ENCODE measurements at places on chromosomes 16 and 17.

DNA sequence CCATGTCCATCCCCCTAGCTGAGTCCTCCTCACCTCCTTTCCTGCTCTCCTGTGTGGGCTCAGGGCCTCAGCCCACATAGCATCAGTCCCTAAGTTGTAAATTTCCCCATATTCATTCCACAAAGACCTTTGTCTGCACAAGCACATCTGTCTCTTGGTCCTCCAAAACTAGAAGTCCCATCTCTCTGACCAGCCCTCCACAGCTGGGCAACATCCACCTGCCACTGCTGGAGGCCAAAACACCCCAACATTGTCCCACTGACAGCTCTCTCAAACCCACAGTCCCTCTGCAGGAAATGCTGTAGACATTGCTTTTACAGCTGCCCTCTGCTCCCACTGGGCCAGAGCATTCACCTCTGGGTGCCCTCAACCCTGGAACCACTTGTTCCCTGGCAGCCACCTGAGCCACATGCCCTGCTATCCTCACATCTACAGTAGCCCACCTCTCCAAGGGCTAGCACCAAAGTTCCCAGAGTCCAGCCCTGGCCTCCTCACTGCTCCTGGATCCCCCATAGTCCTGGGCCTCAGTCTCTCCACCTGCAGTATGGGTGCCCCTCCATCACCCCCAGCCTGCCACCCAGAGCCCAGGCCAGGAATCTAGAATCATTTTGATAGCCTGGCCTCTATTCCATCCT lies 1722.7 kb downstream of the TP53TG3F start:
- DNase-seq: no peak

- peak; percentile 92 for DNase-seq
These were observed 30.8 kb downstream of the USP10 start for GRCh38 chr16:84730406-84731106.

GRCh38 chr17:44804302-44805089 lies 25.6 kb downstream of the GJC1 start:
- DNase-seq: no peak

GRCh38 chr17:42133461-42134041 lies 10.9 kb downstream of the HSPB9 start:
- no peak for DNase-seq

- DNase-seq: no peak
These were observed 2.0 kb downstream of the HOXB8 start for GRCh38 chr17:48612854-48613691.

- no peak for DNase-seq
These were observed 1.7 kb downstream of the VWA3A start for GRCh38 chr16:22093996-22094395.

DNA sequence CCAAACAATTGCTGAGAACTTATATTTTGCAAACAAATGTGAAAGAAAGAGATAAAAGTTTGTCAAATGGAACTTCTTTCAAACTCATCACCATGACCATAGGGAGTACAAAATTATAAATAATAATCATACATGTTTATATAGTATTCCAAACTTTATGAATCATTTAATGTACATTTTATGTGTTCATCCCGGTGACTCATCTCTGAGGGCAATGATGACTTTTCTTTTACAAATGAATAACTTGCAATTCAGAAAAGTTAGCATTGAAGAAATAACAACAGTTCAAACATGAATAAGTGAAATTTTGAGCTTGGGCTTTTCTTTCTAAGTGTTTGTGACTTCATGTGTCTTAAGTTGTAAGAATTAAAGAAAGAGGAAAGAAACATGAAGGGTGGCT lies 66.3 kb upstream of the CDH8 start:
- no peak for DNase-seq

DNA sequence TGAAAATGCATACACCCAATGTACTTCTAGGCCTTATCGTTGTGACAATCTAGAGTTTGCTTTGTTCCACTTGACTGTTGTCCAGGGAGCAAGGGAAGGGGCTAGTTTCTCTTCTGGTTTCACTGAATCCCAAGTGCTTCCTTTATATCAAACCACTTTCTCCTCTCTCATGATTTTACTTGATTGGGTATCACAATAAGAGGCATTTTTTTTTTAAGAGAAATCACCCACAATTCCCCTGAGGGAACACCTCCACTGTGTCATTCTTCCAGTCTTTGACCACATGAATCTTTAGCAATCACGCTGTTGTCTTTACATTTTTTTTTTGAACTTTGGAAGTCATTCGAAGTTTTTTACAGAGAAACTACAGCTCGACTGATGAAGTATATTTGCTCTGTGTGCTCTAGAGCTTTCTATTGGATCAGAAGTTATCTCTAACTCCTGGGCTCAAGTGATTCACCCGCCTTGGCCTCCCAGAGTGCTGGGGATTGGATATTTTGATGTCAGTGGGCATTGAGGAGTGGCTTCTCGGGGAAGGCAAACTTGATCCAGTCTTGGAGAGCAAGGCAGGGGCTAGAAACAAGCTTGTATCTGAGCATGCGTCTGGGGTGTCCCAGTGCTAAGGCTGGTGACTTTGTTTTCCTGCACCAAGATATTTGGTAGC lies 3.0 kb downstream of the CDH1 start:
- no peak for DNase-seq

- no peak for DNase-seq
These were observed 38.6 kb downstream of the ARHGAP27 start for GRCh38 chr17:45394091-45394490.

DNA sequence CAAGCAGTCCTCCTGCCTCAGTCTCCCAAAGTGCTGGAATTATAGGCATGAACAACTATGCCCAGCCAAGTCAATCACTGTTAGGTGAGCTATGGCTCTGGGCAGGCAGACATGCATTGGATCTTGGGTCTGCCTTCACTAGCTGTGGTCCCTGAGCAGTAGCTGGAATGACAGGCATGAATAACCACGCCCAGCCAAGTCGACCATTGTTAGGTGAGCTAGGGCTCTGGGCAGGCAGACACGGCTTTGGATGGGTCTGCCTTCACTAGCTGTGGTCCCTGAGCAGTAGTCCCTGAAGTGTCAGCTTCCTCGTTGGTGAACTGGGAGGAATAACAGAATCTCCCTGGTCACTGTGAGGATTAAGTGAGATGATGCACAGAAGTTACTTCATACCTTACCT lies 6.4 kb downstream of the MRM3 start:
- no peak for DNase-seq

All from fibroblast of skin of abdomen (primary cell).